Melanocyte of skin (primary cell): ENCODE measurements at places on chromosomes 1 and 21. TPM values are rescaled to one million over a fixed set of nuclear protein-coding genes. Genes with fewer than 3 reads are reported as not detected.

KCND3 gene
- total RNA-seq = under 0.01 TPM in 2 replicates

TRNP1 gene
- 5.2 and 26.5 TPM in 2 replicates for total RNA-seq

ZSWIM5 gene
- total RNA-seq = under 0.01 and 0.69 TPM in 2 replicates

AIM2 gene
- total RNA-seq = 1.00 TPM in 1 of 2 replicates, not detected in the other

PADI6 gene
- not detected in 2 replicates for total RNA-seq

HNRNPCL2 gene
- not detected in 2 replicates for total RNA-seq

ZNF648 gene
- 0.34 TPM in 1 of 2 replicates, not detected in the other for total RNA-seq

PWP2 gene
- 25.3 and 29.6 TPM in 2 replicates for total RNA-seq

TMPRSS3 gene
- not detected in 2 replicates for total RNA-seq

PRRX1 gene
- 0.34 and 4.4 TPM in 2 replicates for total RNA-seq

C1orf122 gene
- 12.0 and 17.1 TPM in 2 replicates for total RNA-seq

MLLT11 gene
- total RNA-seq = 3.2 and 4.7 TPM in 2 replicates

RPTN gene
- not detected in 2 replicates for total RNA-seq

ADORA1 gene
- total RNA-seq = not detected in 2 replicates

AIRE gene
- total RNA-seq = not detected in 2 replicates
